RWPE1 (cell line): ENCODE measurements at places on chromosomes 2 and 18.

DNA sequence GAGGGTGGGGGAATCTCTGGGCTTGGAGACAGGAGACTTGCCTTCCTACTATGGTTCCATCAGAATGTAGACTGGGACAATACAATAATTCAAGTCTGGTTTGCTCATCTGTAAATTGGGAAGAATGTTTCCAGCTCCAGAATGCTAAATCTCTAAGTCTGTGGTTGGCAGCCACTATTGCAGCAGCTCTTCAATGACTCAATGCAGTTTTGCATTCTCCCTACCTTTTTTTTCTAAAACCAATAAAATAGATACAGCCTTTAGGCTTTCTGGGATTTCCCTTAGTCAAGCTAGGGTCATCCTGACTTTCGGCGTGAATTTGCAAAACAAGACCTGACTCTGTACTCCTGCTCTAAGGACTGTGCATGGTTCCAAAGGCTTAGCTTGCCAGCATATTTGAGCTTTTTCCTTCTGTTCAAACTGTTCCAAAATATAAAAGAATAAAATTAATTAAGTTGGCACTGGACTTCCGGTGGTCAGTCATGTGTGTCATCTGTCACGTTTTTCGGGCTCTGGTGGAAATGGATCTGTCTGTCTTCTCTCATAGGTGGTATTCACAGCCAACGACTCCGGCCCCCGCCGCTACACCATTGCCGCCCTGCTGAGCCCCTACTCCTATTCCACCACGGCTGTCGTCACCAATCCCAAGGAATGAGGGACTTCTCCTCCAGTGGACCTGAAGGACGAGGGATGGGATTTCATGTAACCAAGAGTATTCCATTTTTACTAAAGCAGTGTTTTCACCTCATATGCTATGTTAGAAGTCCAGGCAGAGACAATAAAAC, 6.5 kb downstream of the TTR start:
- no peak for DNase-seq

GRCh38 chr18:25736516-25736915, 353.9 kb downstream of the SS18 start:
- DNase-seq = no peak

- DNase-seq = no peak
These were observed 30.2 kb downstream of the GLI2 start for GRCh38 chr2:120765678-120766469.

- no peak for DNase-seq
These were observed 402.8 kb upstream of the UBE2E3 start for GRCh38 chr2:180577567-180577966.

DNA sequence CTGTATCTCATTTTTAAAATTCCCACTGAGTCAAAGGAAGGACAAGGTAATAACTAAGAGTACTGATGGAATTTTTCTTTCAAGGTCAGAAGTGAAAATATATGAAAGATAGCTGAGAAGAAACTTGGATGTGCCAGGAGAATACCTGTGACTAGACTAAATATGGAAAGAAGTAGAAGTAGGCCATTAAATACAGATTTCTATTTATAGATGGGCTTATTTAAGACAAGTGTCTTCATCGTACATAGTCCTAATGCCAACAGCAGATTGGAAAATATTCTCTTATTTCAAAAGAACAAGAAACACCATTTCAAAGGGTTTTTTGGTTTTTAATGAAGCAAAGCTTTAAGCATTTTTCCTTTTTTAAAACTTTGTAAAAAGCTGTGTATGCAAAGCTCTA, 22.0 kb downstream of the UGP2 start:
- DNase-seq = no peak

DNA sequence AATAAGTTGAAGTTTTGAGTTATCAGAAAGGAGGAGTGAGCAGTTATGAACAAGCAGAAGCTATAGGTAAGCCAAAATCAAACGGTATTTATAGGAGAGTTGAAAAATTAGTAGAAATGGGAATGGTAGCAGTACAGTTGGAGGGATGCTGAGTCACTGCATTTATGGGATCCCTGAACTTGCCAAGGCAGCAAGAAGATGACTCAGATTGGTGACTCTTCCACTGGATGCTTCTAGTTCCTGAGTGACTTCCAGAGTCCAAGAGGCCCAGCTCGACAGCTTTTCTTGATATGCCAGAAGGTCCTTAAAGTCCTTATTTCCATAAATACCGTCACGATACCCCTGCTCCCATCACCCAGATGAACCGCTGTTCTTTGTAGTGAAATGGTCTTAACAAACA, 31.1 kb upstream of the ACTR3 start:
- peak; percentile 72 for DNase-seq

DNA sequence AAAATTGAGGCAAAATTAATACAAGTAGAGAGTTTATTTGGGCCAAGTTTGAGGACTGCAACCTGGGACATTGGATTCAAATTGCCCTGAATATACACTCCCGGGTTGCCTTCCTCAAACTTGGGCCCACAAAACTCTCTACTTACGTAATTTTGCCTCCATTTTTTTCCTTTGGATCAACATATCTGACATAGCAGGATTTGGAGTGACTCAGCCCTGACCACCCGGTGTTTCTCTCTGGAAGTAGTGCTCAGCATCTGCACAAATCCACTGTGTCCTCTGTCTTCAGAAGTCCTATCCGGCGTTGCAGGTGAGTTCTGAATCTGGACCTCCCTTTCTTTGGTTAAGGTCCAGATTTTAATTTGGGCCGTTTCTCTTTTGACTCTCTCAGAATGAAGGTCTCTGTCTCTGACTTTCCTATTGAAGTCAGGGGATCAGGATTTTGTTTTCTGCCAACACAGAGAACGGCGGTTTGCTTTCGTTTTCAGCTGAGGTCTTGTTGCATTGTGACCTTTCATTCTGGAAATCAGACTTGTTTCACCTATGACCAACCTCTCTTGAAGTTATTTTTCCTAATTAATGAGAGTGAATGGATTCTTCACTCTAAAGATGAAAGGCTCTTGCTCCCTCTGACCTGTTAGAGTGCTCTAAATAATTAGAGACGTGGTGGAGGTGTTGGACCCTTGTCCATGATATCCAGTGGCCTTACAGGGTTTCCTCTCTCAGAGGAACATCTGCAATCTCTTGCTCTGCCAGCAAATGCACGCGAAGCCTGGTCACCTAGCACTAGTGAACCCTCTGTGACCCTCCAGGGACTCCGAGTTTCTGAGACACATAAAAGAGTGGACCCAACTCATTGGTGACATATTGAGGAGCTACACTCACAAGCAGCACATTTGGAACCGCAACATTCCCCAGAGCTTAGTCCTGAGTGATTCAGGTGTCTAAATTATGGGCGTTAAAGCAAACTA, 13.6 kb downstream of the TCF23 start:
- DNase-seq = no peak

- DNase-seq = no peak
These were observed 832.0 kb upstream of the ZEB2 start for GRCh38 chr2:145351864-145352425.

GRCh38 chr2:103232865-103233264, 471.0 kb downstream of the TMEM182 start:
- no peak for DNase-seq

DNA sequence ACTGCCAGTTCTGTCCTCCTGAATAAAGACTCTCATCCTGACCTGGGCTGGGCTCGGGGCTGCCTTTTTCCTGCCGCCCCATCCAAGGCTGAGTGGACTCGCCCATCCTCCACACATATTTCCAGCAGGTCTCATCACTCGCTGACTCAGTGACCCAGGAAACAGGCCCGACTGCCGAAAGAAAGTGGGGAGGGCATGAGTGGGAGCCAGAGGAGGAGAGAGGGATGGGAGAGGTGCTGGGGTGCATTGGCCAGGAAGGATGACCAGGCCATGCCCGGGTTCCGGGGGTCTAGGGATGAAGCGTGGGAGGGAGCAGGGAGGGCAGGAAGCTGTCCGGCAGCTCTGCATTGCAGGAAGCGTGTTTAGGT, 66.7 kb downstream of the TWIST2 start:
- peak; percentile 56 for DNase-seq

DNA sequence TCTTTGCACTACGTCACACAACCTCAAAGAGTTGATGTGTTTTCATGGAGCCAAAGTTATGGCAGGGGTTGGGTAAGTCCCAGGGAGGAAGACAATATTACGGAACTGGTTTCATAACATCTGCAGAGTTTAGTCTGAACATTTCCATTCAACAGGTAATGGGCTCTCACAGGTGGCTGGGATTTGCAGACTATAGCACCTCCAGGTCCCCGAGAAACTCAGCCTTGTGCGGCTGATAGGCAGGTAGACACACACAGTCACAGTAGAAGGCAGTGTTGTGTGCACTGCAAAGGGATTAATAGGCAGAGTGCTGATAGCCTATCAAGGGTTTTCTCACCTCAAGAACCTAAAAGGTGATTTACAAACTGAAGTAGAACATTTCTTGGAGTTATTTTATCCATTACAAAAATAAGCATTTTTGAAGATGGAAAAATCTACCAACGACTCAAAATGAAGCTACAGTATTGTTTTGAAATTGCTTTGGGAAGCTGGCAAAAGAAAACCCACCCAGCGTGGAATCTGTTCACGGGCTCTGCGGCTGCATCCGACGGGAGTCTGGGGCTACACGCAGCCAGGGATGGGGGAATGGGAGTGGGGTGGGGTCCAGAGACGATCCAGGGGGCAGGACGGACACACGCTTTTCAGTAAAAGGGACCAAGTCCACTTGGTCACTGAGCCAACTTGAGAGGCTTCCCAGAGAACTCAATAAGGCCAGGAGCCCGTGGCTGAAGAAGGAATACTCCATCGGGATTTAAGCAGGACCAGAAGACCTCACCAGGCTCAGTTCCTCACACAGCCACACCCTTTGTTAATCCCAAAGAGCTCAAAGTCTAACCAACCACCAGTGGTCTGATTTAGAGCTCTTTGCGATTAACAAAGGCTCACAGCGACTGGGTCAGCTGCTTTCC, 82.9 kb downstream of the CHRNA1 start:
- no peak for DNase-seq

- no peak for DNase-seq
These were observed 196.6 kb upstream of the CELF4 start for GRCh38 chr18:37762076-37762621.

- peak; percentile 54 for DNase-seq
These were observed 44.0 kb downstream of the KLF7 start for GRCh38 chr2:207121784-207122183.

GRCh38 chr2:222610746-222611145, 45.1 kb downstream of the FARSB start:
- DNase-seq = no peak

- no peak for DNase-seq
These were observed 115.4 kb downstream of the SCG2 start for GRCh38 chr2:223486751-223487150.

DNA sequence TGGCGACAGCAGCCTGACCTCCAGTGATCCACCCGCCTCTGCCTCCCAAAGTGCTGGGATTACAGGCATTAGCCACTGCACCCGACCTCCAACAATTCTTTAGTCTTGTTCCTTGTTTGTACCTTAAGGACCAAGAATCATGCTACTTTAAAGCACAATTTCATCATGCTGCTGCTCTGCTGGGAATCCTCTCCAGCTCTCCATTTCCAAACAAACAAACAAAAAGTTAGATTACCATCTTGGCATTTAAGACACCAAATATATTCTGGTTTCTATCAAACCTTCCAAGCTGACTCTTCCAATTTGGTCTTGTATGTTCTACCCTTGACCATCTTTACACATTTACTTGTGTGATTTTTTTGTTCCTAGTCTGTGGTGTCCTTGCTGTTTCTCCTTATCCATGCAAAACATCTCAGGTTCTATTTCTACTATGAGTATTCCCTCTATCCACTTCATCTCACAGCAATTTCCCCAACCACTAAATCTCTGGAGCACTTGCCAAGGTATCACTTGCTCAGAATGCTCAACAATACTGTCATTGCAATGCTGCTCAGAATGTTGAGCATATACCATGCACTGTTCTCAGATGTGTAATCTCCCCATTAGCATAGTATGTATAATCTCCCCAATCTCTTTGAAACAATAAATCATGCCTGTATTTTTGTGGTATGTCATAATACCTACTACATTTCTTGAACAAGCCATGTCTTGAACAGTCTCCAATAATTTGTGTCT, 73.2 kb upstream of the GALNT5 start:
- DNase-seq = no peak

DNA sequence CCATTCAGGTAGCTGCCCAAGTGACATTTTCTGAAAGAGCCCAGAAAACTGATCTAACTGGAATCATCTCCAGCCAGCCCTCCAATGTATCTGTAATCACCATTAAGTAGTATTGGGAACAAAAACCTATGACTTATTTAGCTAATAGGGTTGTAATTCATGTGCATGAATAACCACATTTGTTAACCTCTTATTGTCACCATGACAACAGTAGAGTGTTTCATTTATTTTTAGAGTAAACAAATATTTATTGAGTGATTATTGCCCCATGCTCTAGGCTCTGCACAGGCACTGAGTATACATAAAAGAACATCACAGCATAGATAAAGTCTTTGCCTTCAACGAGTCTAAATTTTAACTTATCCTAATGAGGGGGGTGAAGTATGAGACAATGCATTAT, 265.4 kb upstream of the UBE2E3 start:
- no peak for DNase-seq

DNA sequence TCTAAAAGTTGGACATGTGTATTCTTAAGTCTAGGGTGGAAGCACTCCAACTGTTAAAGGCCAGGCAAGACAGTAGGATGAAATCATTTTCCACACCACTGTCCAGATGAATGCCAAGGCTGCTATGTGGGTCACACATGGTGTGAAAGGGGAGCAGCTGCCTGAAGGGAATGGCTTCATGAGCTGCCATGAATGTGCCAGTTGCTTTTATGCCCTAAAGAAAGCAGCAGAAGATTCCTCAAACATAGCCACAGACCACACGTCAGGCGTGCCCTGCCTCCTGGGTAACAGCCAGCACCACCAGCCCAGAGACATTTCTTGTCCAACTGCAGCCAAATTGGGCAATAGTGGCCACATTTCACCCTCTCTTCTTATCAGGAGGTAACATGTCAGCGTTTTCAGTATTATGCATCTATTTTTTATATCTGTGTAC, 130.2 kb downstream of the MTCL1 start:
- DNase-seq = no peak

DNA sequence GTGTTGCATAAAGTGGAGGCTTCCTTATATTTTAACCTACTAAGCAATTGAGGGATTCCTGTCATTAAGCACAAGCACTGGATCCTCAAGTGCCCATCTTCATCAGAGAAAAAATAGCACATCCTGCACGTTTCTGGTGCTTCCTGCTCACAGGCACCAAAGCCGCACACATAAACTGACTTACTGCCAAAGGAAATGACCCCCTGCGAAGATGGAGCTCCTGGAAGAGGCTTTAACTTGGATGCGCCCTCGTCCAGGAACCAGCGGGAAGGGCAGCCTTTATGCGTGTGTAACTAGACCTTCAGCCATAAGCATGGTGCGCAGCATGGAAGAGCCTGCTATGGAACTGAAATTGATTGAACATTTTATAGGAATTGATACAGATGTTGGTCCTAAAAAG, 188.7 kb downstream of the FTCDNL1 start:
- no peak for DNase-seq

- no peak for DNase-seq
These were observed 139.5 kb downstream of the LRRC30 start for GRCh38 chr18:7370375-7370774.

- no peak for DNase-seq
These were observed 329.0 kb upstream of the LRATD1 start for GRCh38 chr2:14303366-14304115.

GRCh38 chr2:168633200-168633599, 169.2 kb upstream of the NOSTRIN start:
- DNase-seq = no peak

- DNase-seq = no peak
These were observed 11.1 kb downstream of the SLC30A3 start for GRCh38 chr2:27251766-27252165.
